WTC11 (cell line): ENCODE measurements at places on chromosomes 6 and 20. TPM values are rescaled to one million over a fixed set of nuclear protein-coding genes. Genes with fewer than 3 reads are reported as not detected.

- H3K27me3 ChIP-seq: no peaks in the 10 kb centered on the region
- H3K36me3 ChIP-seq: no peaks in the 10 kb centered on the region
- DNase-seq: no peak
- no peak overlapping the region for H3K27ac ChIP-seq
- H3K4me3 ChIP-seq: no peak overlapping the region
These were observed 408.6 kb upstream of the ADGRB3 start for GRCh38 chr6:68226460-68226859.

- no peak for DNase-seq
- no peaks in the 10 kb centered on the region for H3K27me3 ChIP-seq
- H3K27ac ChIP-seq: no peak overlapping the region; the same call in 1 of the 2 replicates
- no peaks in the 10 kb centered on the region for H3K36me3 ChIP-seq
These were observed 45.5 kb downstream of the MRPL14 start for GRCh38 chr6:44081753-44082152.

GRCh38 chr6:151233731-151234130 is 6.0 kb upstream of the AKAP12 start:
- H3K4me1 ChIP-seq: peaks cover 14% of the 10 kb centered on the region
- no peak overlapping the region for H3K27ac ChIP-seq
- DNase-seq: no peak
- peaks cover 6% of the 10 kb centered on the region for H3K27me3 ChIP-seq
- H3K36me3 ChIP-seq: no peaks in the 10 kb centered on the region
- H3K4me3 ChIP-seq: no peak overlapping the region

DNA sequence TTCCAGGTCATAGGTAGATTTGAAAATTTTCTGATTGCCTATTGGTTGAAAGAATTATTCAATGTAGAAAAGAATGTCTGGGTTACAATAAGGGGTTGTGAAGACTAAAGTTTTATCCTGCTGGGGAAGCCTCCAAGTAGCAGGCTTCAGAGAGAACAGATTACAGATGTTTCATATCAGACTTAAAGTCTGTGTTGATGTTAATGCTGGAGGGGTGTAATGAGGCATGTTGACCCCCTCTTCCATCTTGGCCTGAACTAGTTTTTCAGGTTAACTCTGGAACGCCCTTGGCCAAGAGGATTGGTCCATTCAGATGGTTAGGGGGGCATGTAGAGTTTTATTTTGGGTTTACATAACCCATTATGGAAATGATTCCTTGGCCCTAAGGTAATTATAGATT is 356.2 kb downstream of the UTRN start:
- no peak for DNase-seq
- no peaks in the 10 kb centered on the region for H3K36me3 ChIP-seq
- peak overlapping the region; percentile 9; the same call in 1 of the 2 replicates for H3K27ac ChIP-seq
- peaks cover 58% of the 10 kb centered on the region for H3K4me1 ChIP-seq

DNA sequence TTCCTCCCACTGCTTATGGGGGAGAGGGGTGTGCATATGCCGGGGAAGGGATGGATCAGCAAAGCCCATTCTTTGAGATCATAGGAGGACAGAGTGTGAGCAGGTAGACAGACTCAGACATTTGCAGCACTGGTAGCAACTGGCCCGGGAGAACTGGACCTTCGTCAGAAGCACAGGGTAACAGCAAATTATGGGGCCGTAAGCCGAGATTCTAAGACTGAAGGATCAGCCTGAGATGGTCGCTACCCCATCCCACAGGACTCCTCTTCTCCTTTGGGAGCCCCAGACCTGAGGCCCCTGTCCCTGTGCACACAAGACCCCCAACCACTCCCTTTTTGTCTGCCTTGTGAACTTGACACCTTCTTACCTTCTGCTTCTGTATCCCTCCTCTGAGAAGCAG is 106.5 kb downstream of the TOX2 start:
- no peaks in the 10 kb centered on the region for H3K27me3 ChIP-seq
- no peak overlapping the region for H3K27ac ChIP-seq
- H3K36me3 ChIP-seq: no peaks in the 10 kb centered on the region
- no peak overlapping the region for H3K4me3 ChIP-seq
- no peak for DNase-seq
- H3K4me1 ChIP-seq: peaks cover 17% of the 10 kb centered on the region

DNA sequence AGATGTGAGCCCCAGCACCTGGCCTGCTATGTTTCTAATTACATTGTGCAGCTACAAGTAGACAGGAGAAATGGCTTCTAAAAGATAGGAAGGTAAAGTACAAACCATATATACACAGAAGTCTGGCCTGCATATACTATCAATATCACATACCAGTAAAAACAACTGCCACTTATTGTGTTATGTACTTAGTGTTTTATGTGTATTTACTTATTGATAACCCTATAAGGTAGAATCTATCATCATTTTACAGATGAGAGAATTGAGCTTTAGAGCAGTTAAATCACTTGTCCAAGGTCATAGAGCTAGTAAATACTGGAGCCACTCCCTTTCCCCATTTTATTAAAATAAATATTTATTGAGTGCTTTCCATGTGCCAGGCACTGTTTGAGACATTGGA is 102.4 kb upstream of the PRDM1 start:
- peaks cover 23% of the 10 kb centered on the region for H3K4me1 ChIP-seq
- H3K4me3 ChIP-seq: no peak overlapping the region
- DNase-seq: no peak
- peaks cover 98% of the 10 kb centered on the region for H3K27me3 ChIP-seq

GRCh38 chr6:26514984-26515383 is 14.9 kb downstream of the BTN1A1 start:
- H3K4me3 ChIP-seq: no peak overlapping the region
- no peaks in the 10 kb centered on the region; the same call in 1 of the 2 replicates for H3K27me3 ChIP-seq
- H3K27ac ChIP-seq: no peak overlapping the region
- peaks cover 3% of the 10 kb centered on the region for H3K4me1 ChIP-seq

Gene SAMD3
- total RNA-seq: 1.2 to 1.7 TPM (median 1.4 TPM) in 3 replicates
